ENCODE measurements at places on chromosomes 12 and 14. TPM values are rescaled to one million over a fixed set of nuclear protein-coding genes. Genes with fewer than 3 reads are reported as not detected.

Gene ANKRD9
- 63.8 TPM for total RNA-seq

Gene KRT75
- not detected for total RNA-seq

Gene CCDC196
- total RNA-seq = not detected

Gene AMN
- 2.8 TPM for total RNA-seq

- no peak for DNase-seq
- H3K27ac ChIP-seq = no peak overlapping the region
- no peak overlapping the region for H3K4me3 ChIP-seq
These were observed 325.4 kb downstream of the ZFP36L1 start for GRCh38 chr14:68467425-68467824.

- peaks cover 20% of the 10 kb centered on the region for H3K4me1 ChIP-seq
- no peak overlapping the region for H3K4me3 ChIP-seq
- peaks cover 6% of the 10 kb centered on the region for H3K36me3 ChIP-seq
- DNase-seq = no peak
- H3K27me3 ChIP-seq = peaks cover 91% of the 10 kb centered on the region
These were observed 26.2 kb downstream of the PLXNC1 start for GRCh38 chr12:94174576-94174975.

All from WTC11 (cell line).